ENCODE measurements at places on chromosomes 2 and 18. TPM values are rescaled to one million over a fixed set of nuclear protein-coding genes. Genes with fewer than 3 reads are reported as not detected.

The NCKAP5 gene
- total RNA-seq: 9.9 TPM

The CASP8 gene
- 24.2 TPM for total RNA-seq

The REG3A gene
- not detected for total RNA-seq

The ANTXR1 gene
- total RNA-seq: 45.2 TPM

The FER1L5 gene
- 0.96 TPM for total RNA-seq

The PASK gene
- total RNA-seq: 7.7 TPM

The MOGAT1 gene
- not detected for total RNA-seq

The MAP2 gene
- 5.2 TPM for total RNA-seq

The TRAF3IP1 gene
- total RNA-seq: 5.9 TPM

The FAHD2B gene
- total RNA-seq: 2.7 TPM

The EML4 gene
- total RNA-seq: 56.4 TPM

The ZNF892 gene
- total RNA-seq: 4.0 TPM

The POTEJ gene
- not detected for total RNA-seq

The SLC30A3 gene
- under 0.01 TPM for total RNA-seq

The OTOF gene
- total RNA-seq: 0.19 TPM

The FHOD3 gene
- 9.9 TPM for total RNA-seq

The CDCA7 gene
- total RNA-seq: 0.85 TPM

The AQP12B gene
- total RNA-seq: not detected

The APCDD1 gene
- total RNA-seq: 0.19 TPM

The CCDC85A gene
- total RNA-seq: 5.4 TPM

The AMER3 gene
- not detected for total RNA-seq

The GREB1 gene
- 0.96 TPM for total RNA-seq

The SERPINB12 gene
- not detected for total RNA-seq

The SMYD5 gene
- total RNA-seq: 23.4 TPM

The POTEC gene
- total RNA-seq: under 0.01 TPM

The BCL2 gene
- 1.5 TPM for total RNA-seq

The DSC2 gene
- total RNA-seq: under 0.01 TPM

The TSPYL6 gene
- not detected for total RNA-seq

The C2orf78 gene
- total RNA-seq: not detected

The C1QL2 gene
- total RNA-seq: not detected

The TDRD15 gene
- not detected for total RNA-seq

The DSG4 gene
- not detected for total RNA-seq

The TLX2 gene
- total RNA-seq: under 0.01 TPM

The CRYGC gene
- not detected for total RNA-seq

The SPDYA gene
- 0.58 TPM for total RNA-seq

The SMYD1 gene
- total RNA-seq: not detected

The ZNF142 gene
- total RNA-seq: 4.8 TPM

The DTNA gene
- total RNA-seq: 31.3 TPM

Data from regular cardiac myocyte (primary cell).